Testis (tissue), 5 donors: ENCODE measurements at places on chromosomes 1 and 21.

- DNase-seq, result no peak
These were observed 817.9 kb downstream of the BRINP3 start for GRCh38 chr1:189659731-189660130.

DNA sequence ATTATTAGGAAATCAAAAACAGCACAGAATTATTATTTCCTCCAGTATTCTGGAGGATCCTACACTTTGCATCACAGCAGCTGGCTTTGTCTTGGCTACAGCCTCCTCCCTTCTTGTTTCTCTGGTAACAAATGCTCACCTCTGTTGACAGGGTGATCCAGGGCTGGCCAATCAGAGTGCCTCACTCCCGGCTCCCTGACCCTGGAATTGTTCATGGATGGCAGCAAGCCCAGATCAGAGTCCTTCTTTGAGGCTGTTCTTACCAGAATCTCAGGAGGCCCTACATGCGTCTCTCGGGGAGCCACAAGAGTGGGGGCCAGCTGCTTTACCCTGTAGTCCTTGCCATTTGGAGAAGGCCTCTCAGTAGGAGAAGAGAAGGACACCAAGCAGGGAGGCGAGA lies 48.4 kb upstream of the IGSF5 start:
- peak; percentile 44 for DNase-seq

DNA sequence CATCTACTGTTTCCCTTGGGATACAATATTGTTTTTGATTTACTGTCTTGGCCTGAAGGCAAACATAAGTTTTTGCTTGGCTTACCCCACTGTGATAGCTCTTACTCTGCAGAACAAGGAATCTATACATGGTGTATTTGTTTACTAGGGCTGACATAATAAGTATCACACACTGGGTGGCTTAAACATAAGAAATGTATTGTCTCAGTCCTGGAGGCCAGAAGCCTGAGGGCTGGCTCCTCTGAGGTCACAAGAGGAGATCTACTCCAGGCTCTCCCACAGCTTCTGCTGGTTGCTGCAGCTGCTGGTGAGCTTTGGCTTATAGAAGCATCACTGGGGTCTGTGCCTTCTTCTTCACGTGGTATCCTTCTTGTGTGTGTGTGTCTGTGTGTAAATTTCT lies 30.7 kb upstream of the IGSF5 start:
- no peak for DNase-seq

DNA sequence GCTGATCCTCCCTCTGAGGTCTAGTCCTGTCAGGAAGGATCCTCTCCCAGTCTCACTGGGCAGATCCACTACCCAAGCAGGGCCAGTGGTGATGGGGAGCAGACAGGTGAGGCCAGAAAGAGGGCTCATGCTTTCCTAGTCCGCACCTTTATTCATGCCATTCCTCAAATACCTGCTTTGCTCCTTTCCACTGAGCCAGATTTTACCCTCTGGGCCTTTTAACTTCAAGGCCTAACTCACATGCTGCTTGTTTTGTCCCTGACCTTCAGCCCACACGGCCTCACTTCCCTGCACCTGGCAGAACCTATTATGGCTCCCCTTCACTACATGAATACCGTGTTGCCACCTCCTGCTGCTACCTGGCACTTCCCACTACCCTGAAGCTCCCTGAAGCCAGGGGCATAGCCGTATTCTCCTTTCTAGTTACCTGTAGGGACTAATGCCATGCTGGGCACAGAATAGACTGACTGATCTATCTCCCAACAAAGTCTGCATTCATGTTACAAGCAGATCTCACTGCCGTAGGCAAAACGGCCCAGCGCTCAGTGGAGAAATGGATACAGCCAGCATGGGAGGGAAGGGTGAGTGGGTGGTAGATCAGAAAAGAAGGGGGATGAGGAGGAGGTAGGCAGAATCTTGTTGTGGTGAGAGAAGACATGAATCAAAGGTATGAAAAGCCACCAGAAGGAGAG lies 36.1 kb upstream of the GOLT1A start:
- DNase-seq, result no peak

- DNase-seq, result no peak
These were observed 27.3 kb upstream of the SPATA6 start for GRCh38 chr1:48499211-48499735.
